ENCODE measurements at places on chromosomes 16 and 17.

- H3K4me3 ChIP-seq: no peak overlapping the region
- no peaks in the 10 kb centered on the region for H3K27me3 ChIP-seq
- no peak overlapping the region for H3K27ac ChIP-seq
- peaks cover 6% of the 10 kb centered on the region for H3K36me3 ChIP-seq
- DNase-seq: no peak
These were observed 46.0 kb downstream of the FOXK2 start for GRCh38 chr17:82565551-82565950.

DNA sequence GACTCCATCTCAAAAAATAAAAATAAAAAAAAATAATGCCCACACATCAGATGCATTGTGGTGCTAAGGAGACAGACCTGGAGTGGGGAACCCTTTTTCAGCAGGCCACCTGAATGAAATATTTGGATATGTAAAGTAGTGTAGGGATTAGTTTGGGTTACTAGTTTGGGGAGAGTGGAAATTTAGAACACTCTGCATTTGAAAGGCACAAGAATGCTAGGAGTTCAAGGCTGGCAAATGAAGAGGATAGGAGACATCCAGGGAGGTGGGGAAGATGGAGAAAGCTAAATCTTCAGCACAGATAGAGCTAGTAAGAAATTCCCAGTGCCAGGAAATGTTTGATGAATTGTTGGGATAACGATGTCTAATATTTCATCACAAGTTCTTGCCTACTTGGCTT, 298.3 kb upstream of the ERCC4 start:
- no peaks in the 10 kb centered on the region for H3K27me3 ChIP-seq
- H3K4me1 ChIP-seq: no peaks in the 10 kb centered on the region
- no peak overlapping the region for H3K4me3 ChIP-seq
- no peak for DNase-seq

DNA sequence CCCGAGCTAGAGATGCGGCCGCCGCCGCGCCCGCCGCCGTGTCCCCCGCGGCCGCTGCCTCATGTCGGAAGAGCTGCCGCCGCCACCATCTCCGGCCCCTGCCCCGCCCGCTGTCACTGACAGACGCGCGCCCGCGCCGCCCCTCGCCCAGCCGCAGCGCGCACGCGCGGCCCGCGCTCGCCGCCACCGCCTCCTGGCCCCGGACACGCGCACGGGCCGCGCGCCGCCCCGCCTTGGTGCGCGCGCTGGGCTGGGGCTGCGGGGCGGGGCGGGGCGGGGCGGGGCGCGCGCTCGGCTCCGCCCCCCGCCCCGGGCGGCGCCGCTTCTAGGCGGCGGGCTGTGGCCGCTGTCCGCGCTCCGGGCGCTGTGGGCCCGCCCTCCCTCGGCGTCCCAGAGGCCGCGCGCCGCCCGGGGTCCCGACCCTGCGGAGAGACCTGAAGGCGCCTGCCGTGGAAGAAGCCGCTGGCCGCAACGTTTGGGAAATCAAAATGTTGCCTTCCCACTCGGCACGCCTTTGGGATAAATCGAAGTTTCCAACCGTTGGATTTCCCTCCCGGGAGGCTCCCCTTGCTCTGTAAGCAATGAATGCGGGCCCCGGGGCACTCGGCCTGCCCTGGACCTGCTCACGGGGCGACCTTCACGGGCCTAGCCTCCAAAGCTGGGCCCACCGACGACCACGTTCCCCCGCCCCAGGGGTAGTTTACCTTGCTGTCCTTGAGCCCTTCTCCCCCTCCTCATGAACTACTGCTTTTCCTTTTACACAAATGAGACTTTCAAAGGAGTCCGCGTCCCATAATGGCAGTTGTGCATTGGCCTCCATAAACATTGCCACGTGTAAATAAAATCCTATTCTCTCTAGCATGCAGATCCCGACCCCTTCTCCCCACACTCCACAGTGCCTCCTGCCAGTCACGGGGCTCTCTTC, at the start of gene ADCY9:
Gene ADCY9 (minus strand): TSS at position 118 of the 925 bp plus-strand sequence. CDS start 1,000 bp downstream, outside the sequence.
- peak within 1 kb of the TSS; percentile 18 for H3K27ac ChIP-seq
- peak within 1 kb of the TSS; percentile 71 for H3K4me3 ChIP-seq
- H3K4me1 ChIP-seq: peaks cover 35% of the 10 kb centered on the region
- no peaks in the 10 kb centered on the region for H3K27me3 ChIP-seq
- no peaks in the 10 kb centered on the region for H3K36me3 ChIP-seq

DNA sequence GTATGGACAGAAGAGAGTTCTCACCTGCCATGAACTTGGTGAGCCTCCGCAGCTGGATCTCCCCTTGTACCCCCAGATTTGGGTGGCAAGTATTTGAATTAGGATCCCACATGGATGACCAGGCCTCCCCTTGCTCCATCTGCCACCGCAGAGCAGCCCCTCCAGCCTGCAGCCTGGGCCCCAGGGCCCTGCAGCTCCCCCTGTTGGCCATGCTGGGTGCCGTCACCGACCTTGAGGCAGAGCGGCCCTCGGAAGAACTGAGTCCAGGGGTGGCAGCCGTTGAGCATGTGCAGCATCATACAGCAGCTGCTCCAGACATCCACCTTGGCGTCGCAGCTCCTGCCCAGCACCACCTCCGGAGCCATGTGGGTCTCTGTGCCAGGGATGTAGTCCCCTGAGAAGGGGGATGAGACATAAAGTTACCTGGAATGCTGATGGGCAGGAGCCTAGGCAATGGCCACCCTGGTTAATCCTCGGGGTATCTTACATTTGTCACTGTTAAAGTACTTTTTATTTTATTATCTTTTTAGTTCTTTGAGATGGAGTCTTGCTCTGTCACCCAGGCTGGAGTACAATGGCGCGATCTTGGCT, 9.0 kb upstream of the SPATA32 start:
- H3K27me3 ChIP-seq: no peaks in the 10 kb centered on the region
- H3K27ac ChIP-seq: no peak overlapping the region
- peaks cover 57% of the 10 kb centered on the region for H3K36me3 ChIP-seq
- no peak overlapping the region for H3K4me3 ChIP-seq
- DNase-seq: peak; percentile 28

DNA sequence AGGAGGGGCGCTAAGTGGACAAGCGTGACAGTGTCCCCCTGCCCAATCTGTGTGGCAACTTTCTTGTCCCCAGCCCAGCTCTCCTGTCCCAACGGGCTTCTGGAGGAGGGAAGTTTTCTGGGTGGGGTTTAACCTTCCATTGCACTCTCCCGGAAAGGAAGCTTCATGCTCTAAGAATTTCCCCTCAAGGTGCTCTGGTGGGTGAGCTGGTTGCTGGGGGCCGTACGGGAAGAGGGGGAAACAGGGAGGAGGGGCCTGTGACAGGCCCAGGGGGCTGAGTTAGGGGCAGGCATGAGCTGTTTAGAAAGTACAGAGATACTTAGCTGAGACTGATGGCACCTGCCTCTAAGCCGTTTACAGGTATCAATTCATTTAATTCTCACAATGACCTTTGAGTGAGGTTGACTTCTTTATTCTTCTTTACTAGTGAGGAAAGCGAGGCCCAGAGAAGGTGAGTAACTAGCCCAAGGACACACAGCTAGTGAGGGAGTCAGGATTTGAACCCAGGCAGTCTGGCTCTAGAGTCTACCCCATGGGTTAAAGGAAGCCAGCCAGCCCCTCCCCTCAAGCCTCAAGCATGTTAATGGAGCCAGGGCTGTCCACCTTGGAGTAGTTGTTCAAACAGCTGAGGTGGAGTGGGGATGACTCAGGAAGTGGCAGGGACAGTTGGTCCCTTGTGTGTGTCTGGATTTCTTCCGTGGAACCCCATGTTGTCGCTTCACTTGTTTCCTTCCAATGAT, 18.9 kb downstream of the ADGRG1 start:
- peaks cover 26% of the 10 kb centered on the region for H3K4me1 ChIP-seq
- DNase-seq: peak; percentile 33

DNA sequence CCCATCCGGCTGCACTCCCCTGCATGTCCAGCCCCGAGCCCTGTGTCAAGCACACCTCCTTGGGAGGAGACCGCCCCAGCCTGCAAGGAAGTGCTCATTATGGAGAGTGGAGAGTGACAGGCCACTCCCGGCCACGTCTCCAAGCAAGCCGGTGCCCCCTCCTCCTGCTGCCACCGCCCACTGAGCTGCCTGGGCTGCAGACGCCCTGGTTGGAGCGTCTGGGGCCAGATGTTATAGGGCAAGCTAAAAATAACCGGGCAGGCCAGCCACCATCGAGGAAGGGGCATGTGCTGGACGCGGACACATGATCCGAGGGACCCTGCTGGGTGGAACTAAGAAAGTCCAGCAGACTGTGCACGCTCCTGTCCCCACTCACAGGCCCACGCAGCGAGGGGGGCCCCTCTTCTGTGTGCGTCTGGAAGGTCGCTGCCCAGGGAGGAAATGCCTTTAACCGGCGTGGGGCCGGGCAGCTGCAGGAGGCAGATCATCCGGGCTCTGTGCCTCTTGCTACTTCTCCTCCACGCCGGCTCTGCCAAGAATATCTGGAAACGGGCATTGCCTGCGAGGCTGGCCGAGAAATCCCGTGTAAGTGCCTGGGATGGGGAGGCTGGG, at the start of gene WFDC1:
Gene WFDC1 (plus strand): TSS at position 348 of the 612 bp plus-strand sequence. CDS start 94 bp downstream, at position 442.
- H3K36me3 ChIP-seq: no peaks in the 10 kb centered on the region
- peaks cover 22% of the 10 kb centered on the region for H3K27me3 ChIP-seq
- peaks cover 7% of the 10 kb centered on the region for H3K4me1 ChIP-seq
- no peak within 1 kb of the TSS for H3K27ac ChIP-seq
- DNase-seq: peak; percentile 70

DNA sequence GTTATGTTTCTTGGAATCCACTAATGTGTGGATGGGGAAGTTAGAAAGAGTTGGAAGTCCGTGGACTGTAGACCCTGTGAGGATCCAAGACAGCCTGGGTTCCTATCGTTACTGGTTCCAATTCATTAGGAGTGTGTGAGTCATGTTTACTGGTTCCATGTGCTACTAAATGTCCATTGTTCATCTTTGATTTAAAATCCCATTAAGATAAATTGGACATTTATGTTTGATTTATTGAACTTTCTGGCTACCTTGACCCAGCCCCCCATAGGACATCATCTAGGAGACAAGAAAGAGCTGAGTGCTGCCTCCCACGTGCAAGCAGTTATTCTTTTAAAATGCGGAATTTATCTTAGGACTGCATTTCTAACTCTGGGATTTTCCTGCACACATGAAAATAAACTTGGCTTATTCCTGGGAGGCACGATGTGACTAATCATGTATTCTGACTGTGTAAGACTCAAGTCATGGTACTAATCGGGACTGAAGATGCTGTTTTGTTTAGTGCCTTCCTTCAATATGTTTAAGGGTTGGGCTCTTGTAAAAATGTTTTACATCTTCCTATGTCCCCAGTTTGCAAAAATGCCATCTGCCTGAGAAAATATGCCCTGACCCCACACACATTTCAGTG, 53.4 kb downstream of the RGS9 start:
- H3K27me3 ChIP-seq: no peaks in the 10 kb centered on the region
- H3K4me3 ChIP-seq: no peak overlapping the region
- H3K36me3 ChIP-seq: no peaks in the 10 kb centered on the region
- DNase-seq: peak; percentile 55
- 0 out of 2 replicates have a peak overlapping the region, but pooled peaks have one; percentile 0 for H3K27ac ChIP-seq
- peaks cover 16% of the 10 kb centered on the region for H3K4me1 ChIP-seq

DNA sequence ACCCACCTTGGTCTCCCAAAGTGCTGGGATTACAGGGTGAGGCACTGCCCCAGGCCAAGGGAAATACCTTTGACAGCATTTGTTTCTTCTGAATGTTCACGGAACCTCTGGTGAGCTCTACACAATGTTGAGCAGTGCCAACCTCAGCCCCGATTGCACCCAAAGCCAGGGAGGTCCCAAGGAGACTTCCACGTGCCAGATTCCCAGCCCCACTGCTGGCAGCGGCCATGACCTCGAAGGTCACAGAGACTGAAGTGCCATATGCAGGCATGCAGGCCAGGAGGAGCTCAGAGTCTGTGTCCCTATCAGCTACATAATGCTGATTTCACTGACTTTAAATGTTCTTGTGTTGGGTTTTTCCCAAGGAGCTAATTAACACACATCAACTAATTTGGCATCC, 226.4 kb upstream of the FOXF1 start:
- H3K27ac ChIP-seq: no peak overlapping the region
- no peak overlapping the region for H3K4me3 ChIP-seq
- peaks cover 80% of the 10 kb centered on the region for H3K27me3 ChIP-seq
- H3K36me3 ChIP-seq: no peaks in the 10 kb centered on the region
- H3K4me1 ChIP-seq: no peaks in the 10 kb centered on the region

- H3K27me3 ChIP-seq: peaks cover 37% of the 10 kb centered on the region
- H3K27ac ChIP-seq: no peak overlapping the region
- no peak for DNase-seq
- H3K4me3 ChIP-seq: no peak overlapping the region
- H3K4me1 ChIP-seq: no peaks in the 10 kb centered on the region
These were observed 22.5 kb upstream of the CCDC182 start for GRCh38 chr17:57767561-57767960.
